ENCODE measurements at places on chromosomes 16 and 17. TPM values are rescaled to one million over a fixed set of nuclear protein-coding genes. Genes with fewer than 3 reads are reported as not detected.

- no peak for DNase-seq
- peaks cover 4% of the 10 kb centered on the region for H3K27me3 ChIP-seq
- no peak overlapping the region for H3K27ac ChIP-seq
- no peaks in the 10 kb centered on the region for H3K4me1 ChIP-seq
Observed at GRCh38 chr17:58189436-58190146, 2.9 kb upstream of the EPX start.

DNA sequence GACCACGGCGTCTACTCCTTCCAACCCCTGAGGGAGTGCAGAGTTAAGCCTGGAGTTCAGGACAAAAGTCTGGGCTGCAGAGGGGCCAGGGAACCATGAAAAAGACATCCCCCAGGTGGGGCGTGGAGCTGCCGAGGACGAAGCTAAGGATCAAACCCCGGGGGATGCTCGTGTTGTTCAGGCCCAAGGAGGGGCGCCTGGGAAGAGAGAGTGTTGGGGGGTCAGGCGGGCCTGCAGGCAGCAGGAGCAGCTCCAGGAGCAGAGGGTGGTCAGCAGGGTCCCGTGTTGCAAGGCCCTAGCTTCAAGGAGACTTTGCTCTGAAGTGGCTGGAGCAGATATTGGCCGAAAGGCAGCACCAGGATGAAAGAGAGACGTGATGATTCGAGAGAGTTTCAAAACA is 26.7 kb downstream of the NECAB2 start:
- H3K27me3 ChIP-seq = peaks cover 38% of the 10 kb centered on the region
- H3K27ac ChIP-seq = no peak overlapping the region
- H3K36me3 ChIP-seq = no peaks in the 10 kb centered on the region
- H3K4me3 ChIP-seq = no peak overlapping the region
- no peaks in the 10 kb centered on the region for H3K4me1 ChIP-seq
- no peak for DNase-seq

The CNGB1 gene
- not detected for total RNA-seq

DNA sequence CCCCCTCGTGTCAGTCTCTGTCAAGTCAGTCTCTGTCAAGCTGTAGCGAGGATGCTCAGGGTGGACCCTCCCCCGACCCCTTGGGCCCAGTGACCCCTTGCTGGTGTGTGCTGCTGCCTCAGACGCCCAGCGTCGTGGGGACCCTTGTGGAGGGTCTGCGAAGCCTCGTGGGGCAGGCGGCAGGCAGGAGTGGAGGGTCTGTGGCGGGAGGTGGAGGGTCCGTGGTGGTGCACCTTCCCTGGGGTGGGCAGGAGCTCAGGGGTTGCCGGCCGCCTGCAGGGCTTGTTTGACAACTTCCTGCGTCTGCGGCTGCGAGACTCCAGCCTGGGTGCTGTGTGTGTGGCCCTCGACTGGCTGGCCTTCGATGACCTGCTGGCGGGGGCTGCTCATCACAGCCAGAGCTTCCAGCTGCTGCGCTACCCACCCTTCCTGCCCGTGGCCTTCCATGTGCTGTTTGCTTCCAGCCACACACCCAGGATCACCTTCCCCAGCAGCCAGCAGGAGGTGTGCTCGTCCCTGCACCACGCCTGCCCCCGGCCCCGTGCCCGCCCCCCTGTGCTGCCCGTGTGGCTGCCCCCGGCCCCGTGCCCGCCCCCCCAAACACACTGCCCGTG is 5.6 kb downstream of the GNG13 start:
- no peaks in the 10 kb centered on the region for H3K27me3 ChIP-seq
- H3K4me1 ChIP-seq = peaks cover 2% of the 10 kb centered on the region
- H3K4me3 ChIP-seq = no peak overlapping the region
- DNase-seq = no peak
- H3K27ac ChIP-seq = no peak overlapping the region
- peaks cover 25% of the 10 kb centered on the region for H3K36me3 ChIP-seq

The KRTAP4-3 gene
- not detected for total RNA-seq

DNA sequence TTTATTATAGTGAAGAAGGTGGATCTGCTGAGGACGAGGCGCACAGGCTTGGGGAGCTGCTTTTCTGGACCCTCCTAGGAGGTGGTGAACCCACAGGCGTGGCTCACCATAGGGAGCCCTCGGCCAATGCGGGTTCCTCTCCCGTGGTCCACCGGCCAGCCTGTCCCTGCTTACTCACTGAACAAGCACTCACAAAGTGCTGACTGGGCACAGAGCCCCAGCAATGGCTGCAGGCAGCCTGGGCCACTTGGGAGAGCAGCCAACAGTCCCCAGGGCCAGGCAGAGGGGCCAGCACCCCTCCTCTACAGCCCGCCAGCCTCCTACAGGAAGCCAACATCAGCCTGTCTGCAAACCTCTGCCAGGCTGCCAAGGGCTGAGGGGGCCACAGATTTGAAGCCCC is 19.1 kb upstream of the NCBP3 start:
- H3K4me1 ChIP-seq = no peaks in the 10 kb centered on the region
- peaks cover 2% of the 10 kb centered on the region for H3K36me3 ChIP-seq
- DNase-seq = no peak
- no peaks in the 10 kb centered on the region for H3K27me3 ChIP-seq
- no peak overlapping the region for H3K4me3 ChIP-seq

DNA sequence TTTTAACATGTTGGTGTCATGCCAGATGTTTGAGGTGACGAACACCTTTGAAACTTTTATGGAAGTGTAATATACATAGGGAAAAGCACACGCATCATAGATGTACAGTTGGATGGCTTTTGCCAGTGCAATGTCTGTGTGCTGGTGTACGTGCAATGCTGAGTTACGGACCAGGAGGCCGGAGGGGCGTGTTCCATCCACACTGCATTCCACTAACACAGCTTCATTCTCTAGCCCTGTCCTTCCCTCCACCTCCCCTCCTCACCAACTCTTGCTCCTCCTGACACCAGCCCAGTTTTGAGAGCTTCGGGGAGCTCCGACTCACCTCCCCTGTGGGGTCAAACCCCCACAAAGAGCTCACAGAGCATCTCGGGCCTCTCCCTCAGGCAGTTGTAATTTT is 358.8 kb downstream of the C16orf95 start:
- peaks cover 7% of the 10 kb centered on the region for H3K27me3 ChIP-seq
- DNase-seq = no peak
- H3K27ac ChIP-seq = no peak overlapping the region
- no peaks in the 10 kb centered on the region for H3K36me3 ChIP-seq
- no peak overlapping the region for H3K4me3 ChIP-seq

GRCh38 chr16:67942200-67942509 is 1.8 kb downstream of the LCAT start:
- no peaks in the 10 kb centered on the region for H3K27me3 ChIP-seq
- H3K27ac ChIP-seq = no peak overlapping the region
- H3K36me3 ChIP-seq = peaks cover 22% of the 10 kb centered on the region
- H3K4me3 ChIP-seq = no peak overlapping the region
- peaks cover 24% of the 10 kb centered on the region for H3K4me1 ChIP-seq

The PPP1R27 gene
- total RNA-seq = not detected

DNA sequence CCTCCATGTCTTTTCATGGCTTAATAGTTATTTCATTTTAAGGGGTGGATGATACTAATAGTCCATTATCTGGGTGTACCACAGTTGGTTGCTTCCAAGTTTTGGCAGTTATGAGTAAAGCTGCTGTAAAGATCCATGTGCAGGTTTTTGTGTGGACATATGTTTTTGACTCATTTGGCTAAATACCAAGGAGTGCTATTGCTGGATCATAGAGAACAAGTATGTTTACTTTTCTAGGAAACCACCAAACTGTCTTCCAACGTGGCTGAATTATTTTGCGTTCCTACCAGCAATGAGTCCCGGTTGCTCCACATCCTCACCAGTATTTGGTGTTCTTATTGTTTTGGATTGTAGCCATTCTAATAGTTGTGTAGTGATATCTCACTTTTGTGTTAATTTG is 181.9 kb downstream of the SPECC1 start:
- no peak overlapping the region for H3K4me3 ChIP-seq
- peaks cover 7% of the 10 kb centered on the region for H3K4me1 ChIP-seq
- no peak for DNase-seq
- H3K27ac ChIP-seq = no peak overlapping the region
- no peaks in the 10 kb centered on the region for H3K36me3 ChIP-seq
